ENCODE measurements at places on chromosomes 1 and 21.

DNA sequence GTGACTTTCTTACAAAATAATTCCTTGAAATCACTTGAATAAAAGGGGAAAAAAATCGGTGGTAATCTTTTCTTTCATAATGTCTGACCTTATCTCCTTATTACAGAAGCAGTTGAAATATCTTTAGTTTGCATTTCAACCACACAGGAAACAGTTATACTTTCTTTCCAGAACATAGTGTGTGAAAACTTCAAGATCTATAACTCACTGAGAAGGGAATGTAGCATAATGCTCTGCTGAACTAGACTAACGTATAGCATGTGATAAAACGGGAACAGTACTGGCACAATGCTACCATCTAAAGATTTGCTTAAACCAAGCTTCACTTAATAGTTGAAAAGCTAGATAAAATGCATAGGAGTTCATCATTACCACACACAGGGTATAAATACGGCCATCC, 45.0 kb downstream of the VAV3 start:
- DNase-seq = no peak

- DNase-seq = no peak
Observed at GRCh38 chr1:54007613-54008012, 10.4 kb downstream of the LDLRAD1 start.

GRCh38 chr1:37931102-37931360, 15.8 kb downstream of the INPP5B start:
- no peak for DNase-seq

- DNase-seq = no peak
Observed at GRCh38 chr21:44423312-44423821, 31.9 kb upstream of the LRRC3 start.

DNA sequence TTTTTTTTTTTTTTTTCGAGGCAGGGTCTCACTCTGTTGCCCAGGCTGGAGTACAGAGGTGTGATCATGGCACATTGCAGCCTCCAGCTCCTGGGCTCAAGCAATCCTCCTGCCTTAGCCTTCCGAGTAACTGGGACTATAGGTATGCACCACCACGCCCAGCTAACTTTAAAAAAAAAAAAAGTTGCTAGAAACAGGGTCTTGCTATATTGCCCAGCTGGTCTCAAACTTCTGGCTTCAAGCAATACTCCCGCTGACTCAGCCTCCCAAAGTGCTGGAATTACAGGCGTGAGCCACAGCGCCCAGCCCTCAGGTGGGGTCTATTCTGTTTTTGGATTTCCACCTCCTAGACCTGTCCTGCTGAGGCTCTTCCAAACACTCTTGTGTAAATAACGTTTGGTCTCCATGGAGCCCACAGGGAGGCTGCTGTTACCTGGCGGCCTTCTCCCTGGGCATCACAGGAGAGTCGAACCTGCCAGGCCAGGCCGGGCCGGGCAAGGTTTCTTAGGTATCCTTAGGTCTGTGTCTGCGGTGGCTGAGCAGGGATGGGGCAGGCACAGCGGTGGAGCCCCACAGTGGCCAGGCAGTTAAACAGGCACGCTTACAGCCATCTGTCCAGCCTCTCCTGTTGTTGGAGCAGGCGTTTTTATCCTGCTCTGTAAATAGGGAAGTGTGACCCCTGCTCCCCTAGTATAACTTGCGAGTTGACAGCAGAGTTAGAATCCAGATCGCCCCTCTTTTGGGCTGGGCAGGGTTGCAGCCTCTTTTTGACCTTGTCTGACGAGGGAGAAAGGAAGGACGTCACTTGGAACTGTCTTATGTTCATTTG, 18.8 kb downstream of the PLEKHM2 start:
- no peak for DNase-seq

- DNase-seq = peak; percentile 40
Observed at GRCh38 chr21:32717851-32718316, 9.9 kb downstream of the SYNJ1 start.

- no peak for DNase-seq
Observed at GRCh38 chr1:230266456-230266855, 159.7 kb downstream of the PGBD5 start.

DNA sequence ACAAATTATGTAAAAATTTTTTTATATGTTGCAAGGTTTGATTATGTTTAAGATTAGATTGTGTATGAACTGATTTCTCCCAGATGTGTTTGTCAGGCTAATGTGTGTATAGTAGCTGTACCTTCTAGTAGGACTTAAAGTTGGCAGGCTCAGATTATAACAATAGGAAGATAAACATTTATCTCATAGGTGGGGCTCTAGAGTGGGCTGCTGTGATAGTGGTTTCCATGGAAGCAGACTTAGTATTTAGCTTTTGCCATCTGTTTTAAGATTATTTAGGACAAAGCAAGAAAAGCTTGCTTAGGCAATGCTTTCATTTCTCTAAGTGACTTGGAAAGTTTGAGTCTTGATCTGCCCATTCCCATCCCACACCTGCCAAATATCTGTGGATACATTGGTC, 187.7 kb upstream of the CACYBP start:
- no peak for DNase-seq

- DNase-seq = no peak
Observed at GRCh38 chr1:167927046-167927754, 9.3 kb upstream of the DCAF6 start.

DNA sequence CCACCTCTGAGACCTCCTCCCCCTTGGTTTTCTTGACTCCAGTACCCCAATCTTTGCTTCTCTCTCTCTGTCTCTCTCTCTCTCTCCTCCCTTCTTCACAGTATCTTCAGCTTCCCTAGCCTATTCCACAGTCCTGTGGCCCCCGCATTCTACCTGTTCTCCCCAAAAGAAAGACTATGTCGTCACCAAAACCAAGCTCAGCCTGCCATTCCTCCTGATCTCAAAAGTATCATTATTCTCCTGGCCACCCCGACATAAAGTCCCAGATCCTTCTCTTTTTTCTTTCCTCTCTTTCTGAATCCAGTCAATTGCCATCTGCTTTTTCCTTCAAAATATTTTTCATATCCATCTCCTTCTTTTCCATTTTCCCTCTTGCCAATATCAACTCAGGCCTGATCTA, 23.7 kb upstream of the KHDRBS1 start:
- no peak for DNase-seq

DNA sequence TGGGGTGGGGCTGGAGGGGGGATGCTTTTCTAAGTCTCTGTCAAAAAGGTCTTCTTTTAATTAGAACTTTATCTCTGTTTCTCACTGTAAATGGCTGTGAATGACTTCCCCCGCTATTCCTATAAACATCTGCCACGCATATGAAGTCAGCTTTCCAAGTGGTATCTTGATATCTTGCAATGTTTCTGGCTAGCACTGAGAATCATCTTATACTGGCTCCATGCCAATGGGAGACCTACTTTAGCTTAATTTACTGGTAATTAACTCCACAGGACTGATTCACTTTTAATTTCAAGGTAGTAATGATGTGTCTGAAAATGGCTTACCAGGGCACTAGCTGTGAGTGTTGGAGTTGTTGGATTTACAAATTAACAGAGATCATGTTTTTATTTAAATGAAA, 4.3 kb downstream of the GPR88 start:
- no peak for DNase-seq

- DNase-seq = no peak
Observed at GRCh38 chr21:45464309-45464708, 59.3 kb downstream of the COL18A1 start.

DNA sequence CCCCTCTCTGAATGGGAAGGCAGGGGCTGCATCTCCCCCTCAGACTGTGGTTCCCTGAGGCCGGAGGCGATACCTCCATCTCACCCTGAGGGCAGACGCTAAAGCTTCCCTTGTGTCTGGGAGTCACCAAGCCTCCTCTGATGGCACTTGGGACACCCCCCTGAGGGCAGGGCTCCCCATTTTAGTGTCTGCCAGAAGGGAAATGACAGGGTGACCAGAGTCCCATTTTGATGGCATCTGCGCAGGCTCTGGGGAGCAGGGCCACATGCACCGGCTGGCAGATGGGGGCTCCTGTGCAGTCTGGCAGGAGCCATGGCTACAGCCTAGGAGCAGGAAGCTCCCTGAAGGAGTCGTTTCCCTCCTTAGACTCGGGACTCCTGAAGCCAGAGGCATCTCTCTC, 1.7 kb downstream of the S100A2 start:
- no peak for DNase-seq

GRCh38 chr1:160853754-160854153, 8.9 kb downstream of the CD244 start:
- DNase-seq = no peak

DNA sequence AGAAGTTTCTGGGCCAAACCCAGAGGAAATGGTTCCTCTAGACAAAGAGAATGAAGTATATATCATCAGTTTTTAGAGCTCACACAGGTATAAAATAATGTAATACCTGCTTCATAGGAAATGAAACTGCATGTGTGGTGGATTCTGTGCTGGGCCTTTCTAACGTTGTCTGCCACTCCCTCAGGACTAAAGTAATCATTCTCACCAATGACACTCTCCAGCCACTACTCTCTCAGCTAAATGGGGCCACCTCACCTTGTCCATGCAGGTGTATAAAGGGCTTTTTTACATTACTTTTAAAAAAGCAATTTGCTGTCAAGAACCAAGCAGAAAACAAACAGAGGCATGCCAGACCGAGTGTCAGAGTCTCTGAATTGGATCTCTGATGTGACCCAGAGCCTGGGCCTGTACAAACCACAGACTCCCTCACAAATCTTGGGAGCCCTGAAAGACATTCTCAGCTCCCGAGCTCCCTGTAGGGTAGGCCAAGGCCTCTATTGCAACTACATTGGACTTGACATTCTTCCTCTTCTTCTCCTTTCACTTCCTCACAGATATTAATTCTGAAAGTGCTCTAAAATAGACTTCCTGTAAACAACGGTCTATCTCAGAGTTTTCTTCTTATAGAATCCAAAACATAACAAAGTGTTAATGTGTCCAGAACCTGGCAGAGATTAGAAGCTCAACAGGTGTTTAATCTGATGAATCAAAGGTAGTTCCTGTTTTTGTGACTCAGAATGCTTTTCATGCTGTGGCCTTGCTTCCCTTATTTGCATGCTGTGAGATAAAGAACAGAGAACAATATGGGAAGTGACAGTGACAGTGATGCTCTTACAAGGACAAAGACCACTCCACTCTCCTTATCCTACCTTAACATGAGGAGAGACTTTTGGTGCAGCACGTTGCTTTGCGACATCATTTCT, 8.6 kb downstream of the AIM2 start:
- DNase-seq = no peak

DNA sequence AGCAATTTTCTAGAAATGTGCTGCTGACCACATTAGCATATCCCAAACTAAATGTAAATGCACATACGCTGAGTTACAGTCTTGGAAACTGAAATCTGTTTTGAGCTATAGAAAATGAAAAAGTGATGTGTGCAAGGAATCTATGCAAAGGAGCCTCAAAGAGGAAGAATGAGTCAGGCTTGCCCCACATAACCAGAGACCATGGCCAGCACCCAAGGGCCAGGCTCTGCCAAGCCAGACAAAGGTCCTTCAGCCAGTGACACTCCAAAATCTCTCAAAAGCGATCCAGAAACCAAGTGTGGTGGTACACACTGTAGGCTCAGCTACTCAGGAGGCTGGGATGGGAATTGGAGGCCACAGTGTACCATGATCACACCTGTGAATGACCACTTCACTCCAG, 195.2 kb downstream of the TOMM20 start:
- peak; percentile 71 for DNase-seq

GRCh38 chr1:162536511-162536910, 25.0 kb upstream of the UAP1 start:
- DNase-seq = peak; percentile 51

GRCh38 chr1:33175865-33176264, 6.0 kb downstream of the TRIM62 start:
- DNase-seq = no peak

- DNase-seq = peak; percentile 81
Observed at GRCh38 chr1:108719656-108720435, 7.1 kb downstream of the FNDC7 start.

DNA sequence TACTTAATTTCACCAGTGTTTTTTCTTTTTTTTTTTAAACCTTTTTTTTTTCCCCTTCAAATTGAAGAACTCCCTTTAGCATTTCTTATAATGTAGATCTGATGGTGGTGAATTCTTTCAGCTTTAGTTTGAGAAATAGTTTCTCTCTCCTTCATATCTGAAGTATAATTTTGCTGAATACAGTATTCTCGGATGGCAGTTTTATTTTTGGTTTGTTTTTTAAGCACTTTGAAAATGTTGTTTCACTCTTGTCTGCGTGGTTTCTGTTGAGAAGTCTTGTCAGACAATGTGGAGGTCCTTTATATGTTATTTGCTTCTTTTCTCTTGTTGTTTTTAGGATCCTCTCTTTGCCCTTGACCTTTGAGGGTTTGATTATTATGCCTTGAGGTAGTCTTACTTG, 135.1 kb downstream of the RPS6KC1 start:
- DNase-seq = no peak

GRCh38 chr1:233112186-233113008, 162.0 kb downstream of the NTPCR start:
- DNase-seq = peak; percentile 18

DNA sequence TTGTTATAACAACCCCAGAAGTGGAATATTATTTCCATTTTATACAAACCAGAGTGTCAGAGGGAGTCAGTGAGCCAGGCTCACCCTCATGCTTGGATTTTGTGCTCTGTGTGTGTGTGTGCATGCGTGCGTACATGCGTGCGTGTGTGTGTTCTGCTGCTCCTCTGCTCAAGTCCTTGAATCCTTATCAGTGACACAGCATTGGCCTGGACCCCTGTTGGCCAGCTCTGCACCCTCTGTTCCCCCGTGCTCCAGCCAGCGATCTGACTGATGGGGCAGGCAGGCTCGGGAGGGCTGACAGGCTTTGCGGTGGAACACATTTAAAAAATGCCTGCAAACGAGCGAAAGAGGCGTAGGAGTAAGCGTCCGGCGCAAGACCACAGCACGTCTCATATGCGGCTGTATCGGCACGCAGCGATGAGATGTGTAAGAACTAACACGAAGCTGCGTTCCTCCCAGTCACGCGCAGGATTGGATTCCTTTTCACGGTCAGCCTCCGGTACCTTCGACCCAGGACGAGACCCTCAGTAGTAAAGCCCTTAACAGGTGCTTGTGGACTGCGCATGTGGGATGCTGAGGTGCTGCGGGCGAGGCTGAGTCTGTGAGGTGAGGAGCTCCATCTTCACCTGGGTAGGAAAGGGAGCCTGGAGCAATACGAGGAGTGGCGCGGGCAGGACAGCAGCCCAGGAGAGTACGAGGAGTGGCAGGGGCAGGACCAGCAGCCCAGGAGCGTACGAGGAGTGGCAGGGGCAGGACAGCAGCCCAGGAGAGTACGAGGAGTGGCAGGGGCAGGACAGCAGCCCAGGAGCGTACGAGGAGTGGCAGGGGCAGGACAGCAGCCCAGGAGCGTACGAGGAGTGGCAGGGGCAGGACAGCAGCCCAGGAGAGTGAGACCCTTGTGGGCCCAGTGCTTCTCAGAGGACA, 130.9 kb downstream of the GALNT2 start:
- no peak for DNase-seq

- peak; percentile 86 for DNase-seq
Observed at GRCh38 chr1:96918406-96918805, 196.8 kb downstream of the PTBP2 start.

DNA sequence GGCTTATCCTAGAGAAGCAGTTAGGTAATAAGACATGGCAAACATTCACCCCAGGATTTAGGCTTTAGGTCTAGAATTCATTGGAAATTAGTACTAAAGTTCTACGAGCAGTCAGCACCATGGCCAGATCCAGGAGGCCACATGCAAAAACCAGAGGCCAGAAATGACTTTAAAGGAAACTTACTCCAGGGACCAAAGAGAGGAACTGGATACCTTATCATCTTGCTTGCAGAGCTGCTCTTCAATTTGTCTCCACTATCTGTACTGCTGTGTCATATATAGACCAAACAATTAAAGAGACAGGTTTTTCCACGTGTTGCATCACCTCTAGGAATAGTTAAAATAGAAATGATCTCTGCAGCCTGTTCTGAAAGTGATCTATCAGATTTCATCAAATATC, 127.8 kb downstream of the LMX1A start:
- DNase-seq = no peak
